ENCODE measurements at places on chromosomes 6 and 20.

DNA sequence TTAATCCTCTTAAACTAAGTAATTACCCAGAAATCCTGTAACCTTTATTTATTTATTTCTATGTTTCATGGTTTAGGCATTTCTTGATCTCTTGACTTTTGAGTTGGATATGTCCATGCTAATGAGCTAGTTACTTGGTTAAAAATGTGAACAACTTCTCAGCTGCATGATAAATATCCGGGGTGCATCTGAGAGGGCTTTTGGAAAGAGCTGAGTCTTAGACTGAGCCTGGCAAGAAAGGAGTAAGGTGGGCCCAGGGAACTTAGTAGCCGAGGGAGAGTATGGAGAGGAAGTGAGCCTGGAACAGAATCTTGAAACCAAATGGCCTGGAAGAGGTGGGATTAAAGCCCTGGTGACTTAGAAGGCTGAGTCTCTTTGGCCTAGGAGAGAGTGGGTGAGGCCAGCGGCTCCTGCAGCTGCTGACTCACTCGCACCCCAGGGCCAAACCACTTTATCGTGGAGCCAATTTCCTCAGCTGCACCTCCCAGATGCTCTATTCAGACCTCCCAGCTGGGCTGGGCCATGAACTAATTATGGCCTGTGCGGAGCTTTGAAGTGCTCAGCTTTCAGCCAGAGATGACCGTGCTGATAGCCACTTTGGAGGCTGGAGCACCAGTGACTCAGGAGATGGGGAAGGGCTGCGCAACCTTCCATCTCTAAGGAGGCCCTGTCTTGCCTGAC is 19.1 kb downstream of the TGM3 start:
- DNase-seq = peak; percentile 34

- DNase-seq = no peak
Measured at GRCh38 chr6:42045538-42046460, 4.5 kb upstream of the TAF8 start.

- no peak for DNase-seq
Measured at GRCh38 chr6:169660751-169661390, 41.0 kb downstream of the WDR27 start.

DNA sequence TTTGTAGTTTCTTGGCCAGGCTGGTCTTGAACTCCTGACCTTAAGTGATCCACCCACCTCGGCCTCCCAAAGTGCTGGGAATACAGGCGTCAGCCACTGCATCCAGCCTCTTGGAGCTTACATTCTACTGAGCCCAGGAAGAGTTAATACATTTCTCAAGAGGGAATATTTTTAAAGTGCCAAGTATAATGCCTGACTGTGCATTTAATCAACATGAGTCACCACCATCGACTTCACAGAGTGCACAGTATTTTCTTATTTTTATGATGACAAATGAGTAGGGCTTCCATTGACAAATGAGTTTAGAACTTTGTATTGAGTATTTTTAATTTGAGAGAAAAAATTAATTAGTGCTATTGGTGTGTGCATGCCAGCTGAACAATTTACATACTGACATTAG is 72.2 kb downstream of the SASH1 start:
- peak; percentile 62 for DNase-seq

GRCh38 chr6:37868447-37868825 is 48.9 kb downstream of the ZFAND3 start:
- DNase-seq = peak; percentile 84

DNA sequence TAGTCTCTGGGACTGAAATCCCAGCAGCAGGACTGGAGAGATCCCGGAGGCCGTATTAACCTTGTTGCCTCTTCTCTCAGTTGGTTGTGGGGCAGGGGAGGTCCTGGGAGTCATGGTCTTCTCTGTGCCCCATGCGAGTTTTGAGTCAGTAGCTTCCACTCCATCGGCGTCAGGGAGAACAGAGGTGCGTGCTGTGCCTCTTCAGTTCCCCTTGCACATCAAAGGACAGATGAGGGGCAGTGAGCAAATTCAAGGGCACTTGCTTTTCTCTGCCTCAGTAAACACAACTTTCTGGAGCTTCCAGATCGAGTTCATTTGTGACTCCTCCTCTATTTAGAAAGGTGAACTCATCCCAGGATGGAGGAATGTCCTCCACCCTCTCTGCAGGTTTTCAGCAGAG is 48.6 kb downstream of the MOCS1 start:
- DNase-seq = no peak

- no peak for DNase-seq
Measured at GRCh38 chr6:104595311-104595820, 264.4 kb downstream of the HACE1 start.

DNA sequence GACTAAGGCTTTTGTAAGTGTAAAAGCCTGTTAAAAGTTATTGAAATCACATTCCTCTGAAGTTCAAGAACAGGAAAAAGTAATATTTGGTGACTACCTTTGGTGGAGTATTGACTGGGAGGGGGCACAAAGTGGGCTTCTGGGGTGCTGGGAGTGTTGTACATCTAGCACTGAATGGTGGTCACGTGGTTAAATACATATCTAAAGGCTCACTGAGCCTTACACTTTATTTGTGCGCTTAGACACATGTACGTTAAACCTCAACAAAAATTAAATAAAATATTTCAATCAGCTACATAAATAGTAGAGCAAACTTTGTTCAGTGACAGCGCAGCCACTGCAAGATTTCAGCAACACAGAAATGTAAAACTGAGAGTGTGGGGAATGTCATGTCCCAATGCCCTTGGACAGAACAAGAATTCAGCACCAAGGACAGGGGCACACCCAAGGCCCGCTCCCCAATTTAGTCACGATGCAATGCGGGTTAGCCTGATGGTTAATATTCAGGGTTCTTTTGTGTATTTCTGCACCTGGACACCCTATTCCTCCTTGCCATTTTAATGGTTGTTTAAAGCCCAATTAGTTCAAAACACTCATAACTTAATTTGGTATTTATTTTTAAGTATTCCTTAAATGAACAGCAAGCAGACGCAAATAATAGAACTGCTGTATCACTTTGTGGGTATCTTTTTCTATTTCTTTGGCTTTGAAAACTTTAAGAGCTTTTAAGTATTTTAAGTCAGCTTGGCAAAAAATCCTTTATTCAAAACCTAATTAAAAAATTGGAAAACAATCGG is 37.4 kb downstream of the ANGPT4 start:
- no peak for DNase-seq

- no peak for DNase-seq
Measured at GRCh38 chr20:10715035-10715434, 41.2 kb upstream of the JAG1 start.

- no peak for DNase-seq
Measured at GRCh38 chr6:125753218-125753936, 3.9 kb downstream of the HEY2 start.

DNA sequence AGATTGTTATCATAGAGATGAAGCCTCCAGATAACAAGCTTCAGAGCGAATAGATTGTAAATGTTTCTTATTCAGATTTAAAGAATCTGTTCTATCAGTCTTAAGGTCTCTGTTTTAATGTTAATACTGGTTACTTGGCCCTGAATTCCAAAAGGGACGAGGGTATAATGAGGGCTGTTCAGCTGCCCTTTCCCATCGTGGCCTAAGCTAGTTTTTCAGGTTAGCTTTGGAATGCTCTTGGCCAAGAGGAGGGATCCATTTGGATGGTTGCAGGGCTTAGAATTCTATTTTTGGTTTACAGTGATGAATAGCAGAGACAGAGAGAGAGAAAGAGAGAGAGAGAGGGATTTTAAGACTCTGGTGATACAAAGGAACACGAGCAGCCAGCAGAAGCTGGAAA is 62.8 kb upstream of the UFL1 start:
- DNase-seq = no peak

- no peak for DNase-seq
Measured at GRCh38 chr6:132818404-132819359, 4.3 kb downstream of the RPS12 start.

GRCh38 chr6:56484669-56485068 is 158.0 kb downstream of the DST start:
- DNase-seq = no peak

- DNase-seq = no peak
Measured at GRCh38 chr6:63352069-63352543, 32.3 kb upstream of the LGSN start.

- DNase-seq = no peak
Measured at GRCh38 chr20:53149148-53149889, 177.2 kb downstream of the TSHZ2 start.

- DNase-seq = no peak
Measured at GRCh38 chr6:125279961-125280360, 21.8 kb downstream of the HDDC2 start.

DNA sequence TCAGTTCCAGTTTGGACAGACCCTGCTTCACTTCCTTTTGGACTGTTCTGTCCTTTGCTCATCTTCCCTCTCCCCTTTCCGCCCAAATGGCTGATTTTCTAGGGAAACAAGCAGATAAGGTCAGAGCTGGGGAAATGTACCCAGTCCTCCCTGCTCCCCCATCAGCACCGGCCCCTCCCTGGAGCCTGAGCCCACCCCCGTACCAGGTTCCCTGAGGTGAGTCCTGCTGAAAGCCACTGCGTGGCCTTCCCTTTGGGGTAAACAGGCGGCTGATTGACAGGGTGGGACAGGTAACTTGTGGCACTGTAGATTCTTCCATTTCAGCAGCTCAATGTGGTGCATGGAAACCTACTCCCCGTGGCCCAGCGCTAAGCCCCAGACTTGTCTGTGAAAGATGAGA is 70.5 kb downstream of the NPEPL1 start:
- DNase-seq = no peak

DNA sequence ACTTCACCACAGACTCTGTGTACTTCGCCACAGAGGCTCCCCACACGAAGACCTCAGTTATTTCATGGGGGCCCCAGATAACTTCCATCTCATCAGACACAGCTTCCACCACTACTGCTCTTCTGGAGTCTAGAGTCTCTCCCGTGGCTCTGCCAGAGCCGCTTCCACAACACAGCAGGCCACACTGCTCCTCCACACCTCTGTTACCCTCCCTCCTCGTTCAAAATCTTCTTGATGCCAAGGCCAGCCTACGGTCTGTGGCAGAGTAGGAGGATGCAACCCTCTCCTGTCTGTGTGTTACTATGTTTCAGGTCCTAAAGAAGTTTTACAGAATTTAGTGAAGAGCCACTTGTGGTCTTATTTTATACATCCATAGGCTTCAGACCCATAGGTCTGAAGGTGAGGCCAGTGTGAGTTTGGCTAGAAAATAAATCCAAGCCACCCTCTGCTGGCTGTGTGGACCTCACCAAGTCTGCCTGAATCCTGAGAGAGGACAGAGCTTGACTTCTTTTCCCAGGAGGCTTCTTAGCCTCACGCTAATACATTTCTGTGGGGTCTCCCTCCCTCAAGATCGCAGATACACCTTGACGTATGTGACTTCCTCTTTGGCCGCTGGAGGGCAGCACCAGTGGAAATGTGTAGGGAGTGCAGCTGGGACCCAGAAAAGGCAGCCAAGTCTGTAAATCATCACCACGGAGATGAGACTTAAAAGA is 197.7 kb downstream of the FAXC start:
- DNase-seq = peak; percentile 3

- DNase-seq = no peak
Measured at GRCh38 chr6:170162775-170163404, 128.0 kb downstream of the DLL1 start.

DNA sequence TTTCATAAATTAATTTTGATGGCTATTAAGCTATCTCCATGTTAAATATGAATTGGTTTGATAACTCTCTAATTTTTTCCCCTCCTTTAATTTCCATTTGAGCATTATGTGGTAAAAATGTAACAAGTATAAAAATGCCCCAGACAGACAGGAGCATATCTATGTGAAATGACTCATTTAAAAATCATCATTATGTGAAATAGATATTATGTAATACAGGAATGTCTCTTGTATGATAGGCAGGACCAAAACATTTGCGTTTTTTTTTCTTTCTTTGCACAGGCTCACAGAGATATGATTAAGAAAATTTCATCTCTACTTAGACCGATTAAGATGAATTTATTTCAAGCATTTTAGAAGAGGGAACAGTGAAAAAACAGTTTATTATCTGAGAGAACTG is 95.8 kb downstream of the AKAP7 start:
- no peak for DNase-seq

GRCh38 chr6:135994857-135995544 is 143.5 kb downstream of the PDE7B start:
- DNase-seq = no peak

DNA sequence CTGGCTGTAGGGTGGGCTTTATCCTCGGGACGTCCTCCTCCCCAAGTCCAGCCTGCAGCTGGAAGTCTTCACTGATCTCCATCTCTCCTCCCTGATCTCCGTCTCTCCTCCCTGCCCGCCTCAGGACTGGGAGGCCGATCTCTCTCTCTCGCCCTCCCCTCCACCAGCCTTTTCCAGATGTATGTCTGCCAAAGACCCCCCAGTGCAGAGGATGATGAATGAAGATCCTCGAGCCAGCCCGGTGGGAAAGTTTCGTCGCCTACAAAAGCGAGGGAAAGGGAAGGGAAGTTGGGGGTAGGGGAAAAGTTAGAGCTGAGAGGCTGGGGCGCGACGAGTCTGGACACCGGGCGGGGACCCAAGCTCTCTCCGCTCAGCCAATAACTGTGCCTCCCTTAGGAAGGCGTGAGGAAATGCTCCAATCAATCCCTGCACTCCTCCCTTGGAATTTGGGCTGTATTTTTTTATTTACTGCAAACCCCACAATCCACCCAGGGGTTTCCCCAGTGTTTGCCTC is 595 bp upstream of the SRF start:
- DNase-seq = no peak

- DNase-seq = no peak
Measured at GRCh38 chr20:50294164-50295088, 103.8 kb downstream of the CEBPB start.

DNA sequence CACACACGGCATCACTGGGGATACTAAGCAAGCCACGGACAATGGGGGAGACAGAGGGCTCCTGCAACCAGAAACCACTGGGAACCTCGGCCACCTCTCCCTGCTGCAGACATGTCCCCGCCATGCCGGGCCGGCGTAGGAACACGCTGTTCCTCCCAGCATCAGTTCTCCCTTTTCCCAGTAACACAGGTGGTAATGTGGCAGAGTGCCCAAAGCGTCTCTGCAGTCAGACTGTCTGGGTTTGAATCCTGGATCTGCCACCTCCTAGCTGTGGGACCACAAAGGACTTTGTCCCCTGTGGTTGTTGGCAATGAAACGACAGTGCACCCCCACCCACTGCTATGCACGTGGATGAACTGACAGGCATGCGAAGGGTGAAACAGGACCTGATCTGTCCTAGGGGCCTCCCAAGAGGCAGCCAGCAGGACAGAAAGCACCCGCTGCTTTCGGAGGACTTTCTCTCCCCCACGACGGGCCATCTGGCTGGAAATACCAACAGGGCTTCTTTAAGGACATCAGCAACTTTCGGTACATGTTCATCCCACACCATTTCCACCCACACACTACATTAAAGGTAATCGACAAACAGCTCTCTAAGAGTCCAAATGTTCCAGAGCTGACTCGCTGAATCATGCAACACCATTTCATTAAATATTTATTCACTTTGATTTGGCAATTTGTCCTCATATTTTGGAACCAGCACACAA is 74.1 kb downstream of the SULF2 start:
- DNase-seq = no peak

DNA sequence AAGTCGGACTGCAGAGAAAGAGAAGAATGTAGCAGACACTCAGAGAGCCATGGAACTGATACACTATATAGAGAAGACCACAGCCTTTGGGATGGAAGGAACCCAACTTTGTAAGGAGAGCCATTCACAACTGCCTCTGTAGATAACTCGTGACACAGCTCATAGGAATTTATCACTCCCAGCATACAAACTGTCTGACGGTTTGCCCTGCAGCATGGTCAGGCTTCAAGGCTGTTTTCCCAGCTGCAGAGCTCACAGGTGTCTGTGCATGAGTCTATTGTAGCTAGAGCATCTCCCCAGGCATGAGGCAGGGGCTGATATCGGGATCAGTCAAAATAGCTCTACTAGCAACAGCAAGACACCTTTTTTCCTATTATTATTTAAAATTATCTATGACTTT is 130.5 kb upstream of the DTNBP1 start:
- peak; percentile 26 for DNase-seq

Data from HS-27A (cell line).